Stimulated activated CD4-positive, alpha-beta T cell treated with anti-CD3 and anti-CD28 coated beads, Interleukin-1b, Interleukin-23, amount 100 ng/mL, for 1 hour (primary cell): ENCODE measurements at places on chromosomes 4 and X.

DNA sequence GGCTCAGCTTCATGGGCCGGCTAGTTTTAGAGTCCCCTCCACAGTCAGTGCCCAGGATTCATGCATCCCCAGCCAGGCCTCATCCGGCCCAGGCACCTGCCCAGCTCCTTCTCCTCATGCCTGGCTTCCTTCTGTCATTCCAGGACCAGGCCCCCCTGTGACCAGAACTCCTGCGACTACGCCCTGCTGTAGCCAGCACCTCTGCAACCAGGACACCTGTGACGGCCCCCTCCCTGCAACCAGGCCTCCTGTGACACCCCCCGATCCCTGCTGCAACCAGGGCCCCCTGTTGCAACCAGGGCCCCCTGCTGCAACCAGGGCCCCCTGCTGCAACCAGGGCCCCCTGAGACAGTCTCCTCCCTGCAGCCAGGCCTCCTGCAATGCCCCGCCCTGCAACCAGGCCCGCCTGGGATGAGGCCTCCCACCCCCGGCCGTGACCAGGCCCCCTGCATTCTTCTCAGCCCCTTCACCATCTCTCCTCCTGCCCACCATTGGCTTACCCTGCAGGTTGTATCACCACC lies 46.8 kb downstream of the HTRA3 start:
- no peak for DNase-seq

DNA sequence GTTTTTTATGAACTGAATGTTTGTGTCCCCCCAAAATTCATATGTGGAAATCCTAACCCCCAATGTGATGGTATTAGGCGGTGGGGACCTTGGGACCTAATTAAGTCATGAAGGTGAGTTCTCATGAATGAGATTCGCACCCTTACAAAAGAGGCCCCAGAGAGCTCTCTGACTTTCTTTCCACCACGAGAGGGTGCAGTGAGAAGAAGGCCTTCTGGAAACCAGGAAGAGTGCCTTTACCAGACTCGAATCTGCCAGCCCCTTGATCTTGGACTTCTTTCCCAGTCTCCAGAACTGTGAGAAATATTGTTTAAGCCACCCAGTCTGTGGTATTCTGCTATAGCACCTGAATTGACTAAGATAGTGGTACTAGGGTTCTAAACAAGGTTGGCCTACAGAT lies 40.8 kb downstream of the STK26 start:
- DNase-seq = no peak

GRCh38 chrX:72262077-72262476 lies 15.0 kb downstream of the RPS4X start:
- no peak for DNase-seq

GRCh38 chrX:119127650-119128049 lies at the start of gene KIAA1210:
Gene KIAA1210, minus strand, starts transcription at chrX:119127812. Its CDS starts 4,170 bp downstream, at chrX:119123642.
- DNase-seq = no peak

GRCh38 chrX:21907260-21907659 lies 33.2 kb upstream of the SMS start:
- DNase-seq = no peak

DNA sequence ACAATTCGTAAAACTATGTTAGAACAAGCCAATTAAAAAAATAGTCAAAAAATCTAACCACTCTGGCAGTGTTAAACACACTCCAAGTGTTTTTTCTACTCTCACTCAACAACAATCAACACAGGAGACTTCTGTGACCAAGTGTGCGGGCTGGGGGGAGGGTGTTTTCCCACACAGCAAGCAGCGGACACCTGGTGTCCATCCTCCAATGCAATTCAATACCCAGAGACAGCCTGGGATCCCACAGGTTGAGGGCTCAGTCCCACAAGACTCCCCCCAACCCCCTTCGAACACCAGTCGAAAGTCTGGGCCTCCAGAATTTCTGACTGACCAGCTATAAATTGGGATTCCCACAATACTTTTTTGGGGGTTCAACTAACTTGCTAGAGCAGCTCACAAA lies 8.3 kb upstream of the PIM2 start:
- DNase-seq = no peak

DNA sequence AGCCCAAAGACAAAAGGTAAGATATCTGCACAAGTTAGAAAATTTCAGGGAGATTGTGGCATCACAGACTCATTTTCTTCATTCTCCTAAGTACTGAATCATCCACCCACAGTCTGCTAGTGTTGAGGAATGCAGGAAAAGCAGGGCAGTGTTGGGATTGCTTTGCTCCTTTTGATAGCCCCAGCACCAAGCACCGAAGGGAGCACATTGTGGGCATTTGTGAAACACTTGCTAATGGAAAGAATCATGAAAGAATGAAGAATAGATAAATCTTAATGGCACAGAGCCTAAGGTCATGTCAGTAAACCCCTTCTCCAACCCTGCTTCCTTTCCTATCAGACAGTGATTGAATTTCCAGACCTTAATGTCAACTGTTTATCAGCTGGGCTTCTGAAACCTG lies 103.1 kb upstream of the GPRIN3 start:
- DNase-seq = no peak

DNA sequence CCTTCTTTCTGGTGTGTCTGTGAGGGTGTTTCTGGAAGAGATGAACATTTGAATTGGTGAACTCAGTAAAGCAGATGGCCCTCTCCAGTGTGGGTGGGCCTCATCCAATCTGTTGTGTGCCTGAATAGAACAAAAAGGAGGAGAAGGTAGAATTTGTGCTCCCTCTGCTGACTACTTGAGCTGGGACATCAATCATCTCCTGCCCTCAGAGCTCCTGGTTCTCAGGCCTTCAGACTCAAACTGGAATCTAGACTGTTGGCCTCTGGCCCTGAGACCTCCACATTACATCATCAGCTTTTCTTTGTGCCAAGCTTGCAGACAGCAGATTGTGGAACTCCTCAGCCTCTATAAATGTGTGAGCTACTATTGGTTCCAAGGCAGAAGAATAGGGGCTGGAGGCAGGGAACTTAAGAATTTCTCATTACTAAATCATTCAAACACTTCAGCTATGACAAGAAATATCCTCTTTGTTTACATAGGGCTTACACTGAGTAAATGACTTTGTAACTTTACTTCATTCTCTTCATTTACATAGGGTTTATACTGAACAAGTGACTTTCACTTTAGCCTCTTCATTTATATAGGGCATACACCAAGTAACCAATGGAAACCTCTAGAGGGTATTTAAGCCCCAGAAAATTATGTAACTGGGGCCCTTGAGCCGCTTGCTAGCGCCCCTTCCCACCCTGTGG lies 86.9 kb upstream of the NWD2 start:
- DNase-seq = no peak

GRCh38 chr4:23083391-23083790 lies 390.7 kb downstream of the GBA3 start:
- no peak for DNase-seq

DNA sequence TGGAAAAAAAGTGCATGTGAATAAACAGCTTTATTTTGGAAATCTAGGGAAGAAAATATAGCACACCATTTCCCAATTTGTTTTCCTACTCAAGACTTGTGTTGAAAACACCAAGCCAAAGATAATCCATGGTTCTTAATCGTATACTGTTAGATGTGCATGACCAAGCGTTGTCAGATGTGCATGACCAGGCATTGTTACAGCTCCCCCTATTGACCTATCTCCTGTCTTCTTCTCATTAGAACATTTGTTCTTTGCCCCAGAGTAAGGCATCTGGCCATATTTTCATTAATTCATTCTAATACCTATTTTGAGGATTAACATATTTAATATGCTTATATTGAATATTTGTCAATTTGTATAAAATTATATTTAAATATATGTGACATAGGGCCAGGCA lies 14.4 kb upstream of the VCX start:
- DNase-seq = no peak

DNA sequence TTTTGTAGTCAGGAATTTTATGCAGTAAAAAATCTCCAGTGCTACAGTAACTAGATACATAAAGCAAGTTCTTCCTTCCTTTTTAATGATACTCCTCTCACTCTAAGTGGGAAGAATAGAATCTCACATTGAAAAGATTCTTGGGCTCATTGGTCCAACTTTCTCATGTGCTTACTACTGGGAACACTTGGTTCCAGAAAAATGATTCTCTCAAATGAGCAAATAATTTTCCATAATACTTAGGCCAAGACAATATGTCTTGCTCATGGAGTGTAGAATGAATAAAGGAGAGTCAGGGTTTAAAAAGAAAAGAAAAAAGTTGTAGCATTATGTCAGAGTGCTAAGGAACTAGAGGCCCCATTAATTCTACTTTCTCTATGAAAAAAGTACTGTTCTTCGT lies 197.8 kb downstream of the RASL11B start:
- no peak for DNase-seq
